ENCODE measurements at places on chromosomes 2 and 18.

DNA sequence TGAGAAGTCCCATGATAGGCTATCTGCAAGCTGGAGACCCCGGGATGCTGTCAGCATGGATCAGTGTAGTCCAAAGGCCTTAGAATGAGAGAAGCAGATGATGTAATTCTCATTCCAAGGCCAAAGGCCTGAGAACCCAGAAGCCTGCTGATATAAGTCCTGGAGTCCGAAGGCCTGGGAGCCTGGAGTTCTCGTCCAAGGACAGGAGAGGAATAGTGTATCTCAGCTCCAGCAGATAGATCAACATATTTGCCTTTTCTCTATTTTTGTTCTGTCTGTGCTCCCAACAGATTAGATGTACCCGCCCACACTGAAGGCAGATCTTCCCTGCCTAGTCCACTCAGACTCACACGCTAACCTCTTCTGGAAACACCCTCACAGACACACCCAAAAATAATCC is 454.9 kb upstream of the CHAC2 start:
- DNase-seq, result no peak

DNA sequence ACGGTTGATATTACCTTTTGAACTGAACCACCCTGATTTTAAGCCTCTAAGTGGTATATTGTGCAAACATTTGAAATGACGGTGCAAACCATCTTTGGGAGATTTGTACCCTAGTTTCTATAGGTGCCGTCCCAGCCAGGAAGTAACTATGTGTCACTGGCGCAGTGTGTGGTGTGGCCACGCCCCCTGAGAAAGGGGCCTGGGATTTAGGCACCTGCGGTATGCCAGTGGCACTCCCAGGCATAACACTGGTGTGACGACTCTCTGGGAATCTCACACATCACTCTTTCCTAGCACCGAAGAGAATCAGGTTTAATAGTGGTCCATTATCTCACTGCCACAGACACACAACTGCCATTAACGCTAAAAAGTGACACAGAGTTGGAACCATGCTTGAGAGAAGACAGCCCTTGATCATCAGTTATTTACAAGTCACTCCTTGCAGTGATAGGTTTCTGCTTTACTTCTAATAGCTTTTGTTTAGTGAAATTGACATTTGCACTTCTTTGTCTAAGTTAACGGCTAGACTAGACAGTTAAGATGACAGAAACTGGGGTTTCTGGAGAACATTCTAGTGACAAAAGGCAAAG is 11.1 kb downstream of the AQP4 start:
- DNase-seq, result peak; percentile 3

DNA sequence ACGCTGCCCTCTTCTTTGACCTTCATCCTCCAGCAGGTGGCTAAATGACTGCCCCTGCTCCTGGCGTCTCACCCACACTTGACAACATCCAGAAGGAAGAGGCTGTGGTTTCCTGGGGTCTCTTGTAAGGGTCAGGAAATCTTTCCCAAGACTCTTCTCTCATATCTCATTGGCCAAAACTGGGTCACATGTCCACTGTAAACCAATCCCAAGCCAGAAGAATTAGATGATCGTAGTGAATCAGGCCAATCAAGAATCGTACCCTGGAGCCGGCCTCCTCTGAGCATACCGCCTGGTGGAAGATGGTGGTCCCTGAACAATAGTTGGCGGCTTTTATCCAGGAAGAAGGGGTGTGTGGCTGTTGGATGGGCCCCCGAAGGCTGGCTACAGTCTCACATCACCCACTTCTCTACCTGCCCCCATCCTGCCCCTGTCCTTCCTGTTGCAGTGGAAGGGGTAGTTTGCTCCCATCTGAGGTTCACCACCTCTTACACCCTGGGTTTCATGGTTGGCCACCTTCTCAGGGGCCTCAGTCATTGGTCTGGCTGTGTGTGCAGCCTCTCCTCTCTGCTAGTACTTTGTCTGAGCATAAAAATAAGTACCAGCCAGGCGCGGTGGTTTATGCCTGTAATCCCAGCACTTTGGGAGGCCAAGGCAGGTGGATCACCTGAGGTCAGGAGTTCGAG is 3.8 kb downstream of the SAG start:
- DNase-seq, result no peak

DNA sequence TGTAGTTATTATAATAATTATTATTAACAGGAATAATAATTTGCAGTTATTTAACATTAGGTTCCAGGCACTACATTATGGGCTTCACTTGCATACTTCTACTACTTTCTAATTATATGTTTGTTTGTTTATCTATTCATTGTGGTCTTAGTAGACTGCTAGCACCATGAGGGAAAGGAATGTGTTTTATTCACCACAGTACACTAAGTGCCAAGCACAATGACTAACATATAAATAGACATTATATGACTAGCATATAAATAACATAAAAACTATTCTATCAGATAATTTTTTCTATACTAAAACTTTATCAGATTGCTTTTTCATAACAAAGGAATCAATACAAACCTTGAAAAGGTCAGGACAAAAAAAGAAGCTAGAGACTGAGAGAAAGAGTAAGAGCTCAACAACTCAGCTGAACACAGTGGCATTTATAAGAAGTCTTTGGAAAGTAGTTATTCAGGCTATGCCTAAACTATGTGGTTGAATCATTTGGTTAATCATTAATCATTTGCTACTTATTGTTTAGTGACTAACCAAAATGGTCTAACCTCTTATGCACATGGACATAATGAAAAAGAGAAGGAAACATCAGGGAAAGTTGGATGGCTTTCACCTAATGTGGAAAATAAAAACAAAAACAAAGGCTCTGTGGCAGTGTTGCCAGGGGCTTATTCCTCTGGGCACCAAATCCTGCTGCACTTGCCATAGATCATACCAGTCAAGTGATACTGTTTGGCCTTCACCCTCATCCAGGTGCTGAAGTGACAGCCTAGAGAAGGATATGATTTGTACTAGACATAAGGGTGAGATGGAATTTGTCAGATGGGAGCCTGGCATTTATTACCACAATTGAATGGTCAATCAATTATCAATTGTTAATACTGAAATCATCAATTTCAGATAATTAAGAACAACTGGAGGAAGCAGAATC is 174.9 kb downstream of the ETAA1 start:
- no peak for DNase-seq

GRCh38 chr2:239455436-239456203 is 54.8 kb upstream of the HDAC4 start:
- no peak for DNase-seq

DNA sequence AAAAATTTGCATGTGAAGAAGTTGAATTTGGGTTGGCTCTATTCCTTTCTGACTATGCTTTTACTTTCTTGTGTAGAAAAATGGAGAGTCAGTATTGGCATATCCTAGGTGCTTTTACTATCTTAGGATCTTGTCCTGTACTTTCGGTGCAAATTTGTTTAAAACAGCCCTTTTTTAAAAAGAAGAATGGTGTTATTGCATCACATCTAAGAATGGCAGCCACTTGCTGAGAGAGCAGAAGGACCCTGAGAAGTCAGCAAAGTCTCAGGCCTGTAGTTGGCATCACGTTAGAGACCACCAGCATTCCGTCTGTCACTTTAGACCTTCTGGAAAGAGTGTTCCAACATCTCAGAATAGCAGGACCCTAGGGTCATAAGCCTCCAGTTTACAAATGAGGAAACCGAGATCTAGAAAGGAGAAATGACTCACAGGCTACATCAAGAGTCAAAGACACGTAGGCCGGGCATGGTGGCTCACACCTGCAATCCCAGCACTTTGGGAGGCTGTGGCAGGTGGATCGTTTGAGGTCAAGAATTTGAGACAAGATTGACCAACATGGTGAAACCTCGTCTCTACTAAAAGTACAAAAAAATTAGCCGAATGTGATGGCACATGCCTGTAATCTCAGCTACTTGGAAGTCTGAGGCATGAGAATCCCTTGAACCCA is 42.5 kb downstream of the SPATS2L start:
- DNase-seq, result peak; percentile 15

DNA sequence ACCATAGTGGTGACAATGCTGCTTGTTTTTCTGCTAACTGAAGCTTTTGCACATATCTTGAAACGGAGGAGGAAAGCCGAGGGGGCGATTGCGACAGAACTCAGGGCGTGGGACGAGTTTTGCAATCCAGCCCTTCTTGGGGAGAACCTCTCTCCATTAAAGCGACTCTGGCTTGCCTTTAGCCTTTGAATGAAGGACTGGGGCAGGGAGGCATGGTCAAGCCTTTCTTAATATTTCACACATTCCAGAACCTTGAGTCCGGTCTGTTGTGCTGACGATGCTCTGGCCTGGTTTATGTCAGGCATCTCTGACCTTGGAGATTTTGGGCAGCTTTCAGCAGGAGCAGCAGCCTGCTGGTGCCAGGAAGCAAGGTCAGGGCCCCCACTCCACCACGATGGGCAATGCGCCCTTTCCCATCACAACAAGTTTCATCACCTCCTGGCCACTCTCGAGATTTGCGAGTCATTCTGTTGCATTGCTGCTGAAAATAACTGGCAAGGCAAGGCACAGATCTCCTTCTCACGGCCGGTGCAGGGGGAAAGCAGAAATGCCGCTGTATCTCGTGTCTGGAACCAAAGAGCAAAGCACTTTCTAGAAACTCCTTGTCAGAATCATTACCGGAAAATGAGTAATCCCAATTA is 10.8 kb downstream of the EMILIN2 start:
- DNase-seq, result peak; percentile 32

GRCh38 chr2:795531-796041 is 118.4 kb upstream of the TMEM18 start:
- DNase-seq, result no peak

GRCh38 chr18:61402726-61403125 is 69.5 kb downstream of the CDH20 start:
- no peak for DNase-seq

DNA sequence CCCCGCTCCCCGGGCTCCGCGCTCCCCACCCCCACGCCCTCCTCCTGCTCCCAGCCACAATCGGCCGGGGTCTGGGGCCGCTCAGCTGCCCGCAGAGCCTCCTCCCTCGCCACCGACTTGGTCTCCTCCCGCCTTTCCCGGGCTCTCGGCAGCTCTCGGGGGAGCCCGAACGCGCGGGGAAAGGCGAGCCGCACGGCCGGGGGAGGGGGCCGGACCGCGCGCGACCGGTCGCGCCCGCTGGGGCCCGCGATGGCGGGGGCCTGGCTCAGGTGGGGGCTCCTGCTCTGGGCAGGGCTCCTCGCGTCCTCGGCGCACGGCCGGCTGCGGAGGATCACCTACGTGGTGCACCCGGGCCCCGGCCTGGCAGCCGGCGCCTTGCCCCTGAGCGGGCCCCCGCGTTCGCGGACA is 327 bp downstream of the LTBP1 start:
- DNase-seq, result no peak

- no peak for DNase-seq
Measured at GRCh38 chr2:207201416-207201815, 35.7 kb upstream of the KLF7 start.

- DNase-seq, result no peak
Measured at GRCh38 chr18:68525091-68525490, 189.8 kb downstream of the TMX3 start.

DNA sequence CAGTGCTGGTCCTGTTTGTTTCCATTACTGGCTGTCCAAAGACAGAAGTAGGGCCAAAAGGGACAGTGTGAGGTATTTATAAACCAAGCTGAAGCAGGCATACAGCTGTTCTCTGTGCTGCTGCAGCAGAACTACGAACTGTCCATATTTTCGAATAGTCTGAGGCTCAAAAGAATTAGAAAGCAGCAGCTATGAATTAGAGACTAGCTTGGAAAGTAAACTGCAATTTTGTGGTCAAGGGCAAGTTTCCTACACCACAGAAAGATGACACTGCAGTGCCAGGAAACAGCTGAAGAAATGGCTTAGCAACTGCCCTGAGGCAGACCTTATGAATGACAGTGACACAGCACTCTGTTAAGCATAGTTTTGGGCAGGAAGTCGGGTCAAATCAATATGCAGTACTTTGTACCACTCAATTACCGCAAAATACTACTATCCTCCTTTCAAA is 125.3 kb downstream of the TMEM131 start:
- peak; percentile 87 for DNase-seq

GRCh38 chr2:158460632-158461297 is 4.0 kb downstream of the PKP4 start:
- no peak for DNase-seq

DNA sequence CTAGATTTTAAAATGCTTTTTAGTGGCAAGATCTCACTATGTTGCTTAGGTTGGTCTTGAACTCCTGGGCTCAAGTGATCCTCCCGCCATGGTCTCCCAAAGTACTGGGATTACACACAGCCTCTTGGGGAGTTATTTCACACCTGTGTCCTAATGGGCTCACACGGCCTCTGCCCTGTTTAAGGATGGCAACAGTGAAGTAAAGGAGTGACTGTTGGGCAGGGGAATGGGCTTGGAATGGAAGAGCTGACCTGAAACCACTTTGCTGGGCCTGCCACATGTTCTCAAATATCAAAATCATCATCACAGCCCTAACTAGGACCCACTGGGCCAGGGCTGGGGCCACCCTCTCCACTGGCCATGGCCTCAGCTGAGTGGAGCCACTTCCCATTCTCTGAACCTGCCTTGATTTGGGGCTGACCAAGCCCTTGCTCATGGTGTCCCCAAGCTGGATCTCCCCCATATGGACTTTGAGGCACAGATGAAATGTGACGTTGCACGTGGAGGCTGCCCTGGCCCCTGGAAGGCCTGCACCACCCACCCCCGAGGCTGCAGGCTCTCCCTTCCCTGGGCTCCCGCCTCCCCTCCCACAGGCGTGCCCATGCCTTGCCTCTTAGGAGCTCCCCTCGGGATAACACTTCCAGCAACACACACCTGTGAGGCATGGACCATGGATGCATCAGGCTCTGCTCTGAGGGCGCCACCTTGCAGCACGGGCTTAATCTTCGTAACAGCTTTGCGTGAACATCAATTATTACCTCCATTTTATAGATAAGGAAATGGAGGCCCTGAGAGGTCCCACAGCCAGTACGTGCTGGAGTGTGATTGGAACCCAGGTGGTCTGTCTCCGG is 71.8 kb upstream of the SMAD7 start:
- DNase-seq, result no peak

DNA sequence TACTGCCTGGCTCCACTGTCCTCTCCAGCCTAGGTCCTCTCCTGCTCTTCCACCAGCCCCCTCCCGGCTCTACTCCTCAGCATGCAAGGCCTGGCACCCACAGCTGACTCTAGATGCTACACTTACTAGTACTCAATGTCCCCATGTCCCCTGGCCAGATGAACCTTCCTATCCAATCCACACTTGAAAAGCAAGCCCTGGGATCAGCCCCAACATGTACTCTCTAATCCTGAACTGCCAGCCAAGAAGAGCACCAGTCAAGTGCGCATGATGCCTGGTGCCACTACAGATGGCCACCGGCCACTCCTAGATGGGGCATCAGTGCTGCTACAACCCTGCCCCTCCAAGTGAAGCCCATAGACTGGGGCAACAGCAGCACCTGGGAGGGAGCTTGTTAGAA is 168.2 kb downstream of the STK39 start:
- no peak for DNase-seq

Data from trophoblast cell (in vitro differentiated cells and primary cell).